ENCODE measurements at places on chromosomes 11 and 22.

GRCh38 chr22:24402460-24403192 is 24.8 kb upstream of the ADORA2A start:
- no peak for DNase-seq

DNA sequence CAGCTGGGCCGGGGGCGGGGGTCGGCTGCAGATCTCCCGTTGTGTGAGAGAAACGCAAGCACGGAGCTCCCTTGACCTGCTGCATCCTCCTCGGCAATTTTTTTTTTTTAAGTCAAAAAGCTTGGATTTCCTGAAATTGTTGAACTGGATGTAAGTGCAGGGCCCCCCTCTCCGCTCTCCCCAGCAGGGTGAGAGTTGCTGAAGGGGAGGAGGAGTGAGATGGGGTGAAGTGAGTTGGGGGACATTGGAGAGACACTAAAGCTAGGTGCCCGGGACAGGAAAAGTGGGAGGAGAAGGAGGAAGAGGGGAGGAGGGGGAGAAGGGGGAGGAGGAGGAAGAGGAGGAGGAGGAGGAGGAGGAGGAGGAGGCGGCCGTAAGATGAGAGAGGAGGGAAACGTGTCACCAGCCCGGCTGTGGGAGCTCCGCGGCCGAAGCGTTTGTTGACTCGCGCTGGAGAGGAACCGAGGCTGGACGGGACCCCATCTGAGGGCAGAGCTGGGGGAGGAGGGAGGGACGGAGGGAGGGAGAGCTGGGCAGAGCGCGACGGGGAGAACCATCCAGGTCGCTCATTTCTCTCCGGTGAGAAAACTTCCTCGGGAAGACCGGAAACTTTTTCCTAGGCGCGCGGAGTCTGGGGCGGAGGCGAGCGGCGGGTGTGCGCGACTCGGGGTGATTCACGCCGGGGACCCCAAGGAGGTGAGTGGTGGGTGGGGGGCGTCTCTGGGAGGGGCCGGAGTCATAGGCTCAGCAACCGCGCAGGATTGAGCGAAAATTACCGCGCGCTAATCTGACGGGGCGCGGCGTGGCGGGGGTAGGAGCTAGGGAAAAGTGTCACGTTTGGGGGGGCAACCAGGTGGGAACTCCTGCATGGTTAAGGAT is 80.2 kb downstream of the PRR5L start:
- no peak for DNase-seq

DNA sequence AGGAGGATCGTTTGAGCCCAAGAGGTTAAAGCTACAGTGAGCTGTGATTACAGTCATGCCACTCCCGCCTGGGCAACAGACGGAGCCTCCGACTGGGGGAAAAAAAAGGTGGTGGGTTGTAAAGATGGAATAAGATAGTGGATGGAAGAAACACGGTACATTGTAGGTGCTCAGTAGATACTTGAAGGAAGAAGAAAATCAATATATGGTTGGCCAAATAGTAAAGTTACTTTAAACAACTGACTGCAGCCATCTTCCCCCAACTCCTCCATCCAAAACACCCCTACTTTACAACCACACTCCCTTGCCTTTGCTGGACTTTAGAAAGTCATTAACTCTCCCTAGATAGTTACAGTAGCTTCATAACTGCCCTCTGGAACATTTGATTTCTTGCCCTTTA is 2.5 kb upstream of the NUP98 start:
- DNase-seq, result no peak

GRCh38 chr22:26339755-26340154 is 89.3 kb upstream of the ASPHD2 start:
- DNase-seq, result no peak
